Activated effector memory CD4-positive, alpha-beta T cell treated with anti-CD3 and anti-CD28 coated beads, Interleukin-2, amount 50 U/mL, for 16 hours (primary cell): ENCODE measurements at places on chromosomes 4 and X.

DNA sequence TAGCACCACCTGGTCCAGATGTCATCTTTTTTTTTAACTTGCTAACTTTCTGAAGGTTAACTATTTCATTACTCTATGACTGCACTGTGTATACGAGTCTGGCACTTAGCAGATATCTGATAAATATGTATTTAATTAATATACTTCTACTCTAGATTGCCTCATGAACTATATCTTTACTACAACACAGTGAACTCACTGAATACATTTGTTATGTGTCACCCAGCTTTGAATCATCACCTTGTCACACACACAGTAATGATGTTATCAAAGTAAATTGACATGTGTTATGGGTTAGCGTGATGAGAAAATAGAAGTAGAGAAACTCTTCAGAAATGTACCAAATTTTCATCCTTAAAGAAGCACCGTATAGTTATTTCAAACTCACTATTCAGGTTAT, 419.3 kb upstream of the ADGRL3 start:
- no peak for DNase-seq

DNA sequence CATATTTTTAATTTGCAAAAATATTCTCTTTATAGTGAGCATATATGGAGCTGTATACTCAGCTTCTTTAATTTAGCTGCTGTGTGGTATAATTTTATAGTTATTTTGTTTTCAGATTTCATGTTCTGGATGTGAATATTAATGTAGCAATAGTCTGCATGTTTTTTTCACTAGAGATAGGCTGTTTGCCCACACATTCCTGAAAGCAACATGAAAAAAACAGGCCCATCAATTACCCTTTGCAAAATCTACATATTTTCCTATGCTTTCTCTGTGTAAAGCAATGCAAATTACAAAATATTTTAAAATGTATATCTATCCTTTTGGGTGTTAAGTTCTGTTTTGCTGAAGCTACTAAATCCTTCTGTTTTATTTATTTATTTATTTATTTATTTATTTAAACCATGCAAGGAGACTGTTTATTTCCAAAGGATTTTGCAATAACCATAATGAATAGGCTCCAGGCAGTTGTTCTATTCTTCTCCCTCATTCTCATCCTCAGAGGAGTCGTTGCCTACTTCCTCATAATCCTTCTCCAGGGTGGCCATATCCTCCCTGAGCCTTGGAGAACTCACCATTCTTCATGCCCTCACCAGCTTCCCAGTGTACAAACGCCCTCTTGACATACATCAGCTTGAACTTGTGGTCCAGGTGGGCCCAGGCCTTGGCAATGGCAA, 277.1 kb downstream of the ANKRD50 start:
- DNase-seq: no peak

DNA sequence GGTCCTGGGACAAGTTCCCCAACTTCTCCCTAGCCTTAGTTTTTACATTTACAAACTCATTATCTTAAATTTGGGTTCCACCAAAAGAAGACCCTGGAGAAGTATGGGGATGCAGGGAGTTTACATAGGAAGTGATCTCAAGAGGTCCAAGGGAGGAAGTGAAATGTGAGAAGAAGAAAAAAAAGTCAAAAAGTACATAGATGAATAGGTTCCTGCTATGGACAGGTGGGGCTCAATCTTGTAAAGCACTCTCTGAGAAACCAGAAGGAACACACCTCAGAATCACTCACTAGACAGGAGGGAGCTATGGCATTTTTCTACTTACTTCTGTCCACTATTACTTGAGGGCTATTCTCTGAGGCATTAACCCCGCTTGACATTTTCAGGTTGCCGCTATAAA, 56.6 kb downstream of the ARHGAP6 start:
- DNase-seq: no peak

GRCh38 chrX:41164449-41164848, 79.2 kb downstream of the USP9X start:
- DNase-seq: no peak

DNA sequence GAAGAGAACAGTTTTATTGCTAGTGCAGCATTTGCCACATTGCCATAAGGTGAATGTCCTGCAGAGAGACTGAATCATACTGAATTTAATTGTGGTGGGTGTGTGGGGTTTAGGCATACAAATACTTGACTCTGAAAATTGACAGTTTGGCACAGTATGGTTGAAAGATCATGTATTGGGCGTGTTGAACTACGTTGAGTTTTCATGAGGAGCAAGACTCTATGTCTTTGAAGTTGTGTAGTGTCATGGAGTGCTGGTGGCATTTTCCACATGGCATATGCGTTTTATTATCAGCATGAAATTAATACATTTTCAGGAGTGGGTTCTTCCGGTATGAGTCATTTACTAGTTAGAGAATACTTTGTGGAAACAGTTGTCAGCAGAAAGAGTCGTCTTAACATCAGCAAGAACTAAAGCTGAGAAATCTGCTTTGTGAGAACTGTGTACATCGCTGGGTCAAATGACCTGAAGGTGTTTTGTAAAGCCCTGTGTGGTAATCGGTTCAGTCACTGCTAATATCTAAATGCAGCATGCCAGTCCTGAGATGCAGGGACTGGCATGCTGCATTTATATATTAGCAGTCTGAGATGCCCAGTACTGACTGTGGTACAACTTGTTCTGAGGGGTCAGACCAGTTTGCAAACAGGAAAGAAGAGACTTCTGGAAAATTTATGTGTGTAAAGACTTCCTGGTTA, 50.3 kb downstream of the ARHGAP10 start:
- DNase-seq: no peak

GRCh38 chrX:110403441-110404238, 45.0 kb downstream of the RTL9 start:
- no peak for DNase-seq

DNA sequence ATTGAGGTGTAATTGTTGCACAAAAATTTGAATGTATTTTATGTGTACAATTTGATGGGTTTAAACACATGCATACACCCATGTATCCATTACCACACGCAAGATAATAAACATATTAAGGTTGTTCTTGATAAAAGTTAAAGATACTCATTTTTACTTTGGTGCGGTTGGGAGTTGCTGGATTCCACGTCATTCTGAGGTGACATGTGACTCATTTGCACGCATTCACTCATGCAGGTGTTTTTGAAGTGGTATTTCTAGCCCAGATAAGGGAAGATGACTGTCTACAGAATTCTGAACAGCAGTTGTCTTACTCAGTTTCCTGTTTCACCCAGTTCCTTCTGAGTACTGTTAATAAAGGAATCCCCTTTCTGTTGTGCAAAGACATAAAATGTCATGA, 142.0 kb downstream of the RTL3 start:
- peak; percentile 81 for DNase-seq

DNA sequence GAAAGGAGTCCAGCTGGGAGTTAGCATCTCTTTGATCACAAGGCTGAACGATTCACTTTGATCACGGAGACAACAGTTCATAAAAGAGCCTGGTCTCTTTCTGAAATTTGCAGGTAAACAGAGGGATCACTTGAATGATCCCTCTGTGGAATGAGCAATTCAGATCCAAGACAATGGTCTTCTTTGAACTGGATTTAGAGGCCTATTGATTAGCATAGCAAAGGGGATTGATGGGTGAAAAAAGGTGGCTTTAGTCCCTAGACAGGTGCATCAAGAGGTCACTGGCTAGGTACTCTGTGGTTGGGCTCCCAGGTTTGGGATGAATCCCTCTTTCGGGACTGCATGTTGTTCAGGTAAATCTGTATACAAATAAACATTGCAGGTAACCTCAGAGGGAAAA, 223.8 kb upstream of the TAPT1 start:
- DNase-seq: no peak

- DNase-seq: no peak
These were observed 299.9 kb downstream of the UNC5C start for GRCh38 chr4:95248720-95249425.

- no peak for DNase-seq
These were observed 575.7 kb downstream of the SPOCK3 start for GRCh38 chr4:166658585-166658984.

- DNase-seq: no peak
These were observed 11.3 kb upstream of the CD99 start for GRCh38 chrX:2679534-2680485.

GRCh38 chr4:108350332-108350731, 181.6 kb upstream of the LEF1 start:
- no peak for DNase-seq

GRCh38 chr4:156477636-156478035, 494.0 kb downstream of the PDGFC start:
- DNase-seq: no peak

DNA sequence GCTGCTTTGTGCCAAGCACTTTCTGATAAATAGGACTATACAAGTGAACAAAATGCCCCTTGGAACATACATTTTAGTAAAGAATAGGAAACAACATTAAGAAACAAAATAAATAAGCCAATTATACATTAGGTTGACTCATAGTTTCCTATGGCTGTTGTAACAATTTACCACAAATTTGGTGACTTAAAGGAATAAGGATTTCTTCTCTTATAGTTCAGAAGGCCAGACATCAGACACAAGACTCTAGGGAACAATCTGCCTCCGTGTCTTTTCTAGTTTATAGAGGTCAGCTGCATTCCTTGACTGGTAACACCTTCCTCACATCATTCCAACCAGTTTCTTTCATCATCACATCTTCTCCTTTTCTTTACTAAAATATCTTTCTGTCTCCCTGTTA, 235.9 kb upstream of the PCDH18 start:
- no peak for DNase-seq

- no peak for DNase-seq
These were observed 57.2 kb downstream of the MFAP3L start for GRCh38 chr4:169968999-169969398.

GRCh38 chrX:134634691-134635090, 23.6 kb downstream of the PLAC1 start:
- DNase-seq: no peak

DNA sequence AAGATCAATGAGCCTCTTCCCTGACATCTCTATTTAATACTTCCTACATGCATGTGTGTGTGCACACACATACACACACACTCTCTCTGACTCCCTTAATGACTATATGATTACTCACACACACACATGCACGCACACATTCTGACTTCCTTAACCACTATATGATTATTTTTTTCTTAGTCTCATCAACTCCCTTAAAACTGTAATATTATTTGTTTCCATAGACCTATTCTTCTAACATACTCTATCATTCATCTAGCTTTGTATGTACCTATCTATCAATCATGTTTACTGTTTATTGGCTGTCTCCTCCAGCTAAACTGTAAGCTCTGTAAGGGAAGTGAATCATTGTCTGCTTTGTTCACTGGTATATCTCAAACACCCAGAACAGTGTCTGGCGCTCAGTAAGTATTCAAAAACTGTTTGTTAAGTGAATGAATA, 236.6 kb downstream of the RASL11B start:
- no peak for DNase-seq

GRCh38 chr4:113732967-113733527, 28.5 kb downstream of the CAMK2D start:
- DNase-seq: no peak

DNA sequence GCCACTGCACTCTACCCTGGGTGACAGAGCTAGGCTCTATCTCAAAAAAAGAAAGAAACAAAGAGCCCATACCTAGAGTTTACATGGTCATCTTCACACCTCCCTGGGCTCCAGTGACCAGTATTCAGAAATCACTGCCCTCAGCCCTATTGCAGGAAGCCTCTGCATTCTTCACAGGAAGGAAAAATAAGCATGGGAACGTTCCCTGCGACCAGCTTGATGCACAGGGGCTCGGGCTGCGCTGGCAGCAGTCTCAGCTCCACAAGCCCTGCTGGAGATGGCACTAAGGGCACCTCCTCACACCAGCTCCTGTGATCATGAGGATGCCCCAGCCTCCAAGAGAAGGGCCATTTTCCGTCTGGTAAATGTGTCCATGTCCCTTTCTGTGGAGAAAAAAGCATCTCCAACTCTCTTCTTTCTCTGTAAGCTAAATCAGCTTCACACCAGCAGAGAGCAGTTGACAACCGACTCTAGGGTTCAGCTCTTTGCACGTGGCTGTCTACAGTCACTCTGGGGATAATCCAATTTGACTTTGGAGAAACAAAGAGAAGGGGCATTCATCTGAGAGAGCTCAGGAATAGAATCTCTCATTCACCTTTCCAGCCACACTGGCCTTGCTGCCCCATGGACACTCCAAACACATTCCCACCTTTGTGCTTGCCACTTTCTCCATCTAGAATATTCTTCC, 33.1 kb downstream of the LDB2 start:
- DNase-seq: no peak

DNA sequence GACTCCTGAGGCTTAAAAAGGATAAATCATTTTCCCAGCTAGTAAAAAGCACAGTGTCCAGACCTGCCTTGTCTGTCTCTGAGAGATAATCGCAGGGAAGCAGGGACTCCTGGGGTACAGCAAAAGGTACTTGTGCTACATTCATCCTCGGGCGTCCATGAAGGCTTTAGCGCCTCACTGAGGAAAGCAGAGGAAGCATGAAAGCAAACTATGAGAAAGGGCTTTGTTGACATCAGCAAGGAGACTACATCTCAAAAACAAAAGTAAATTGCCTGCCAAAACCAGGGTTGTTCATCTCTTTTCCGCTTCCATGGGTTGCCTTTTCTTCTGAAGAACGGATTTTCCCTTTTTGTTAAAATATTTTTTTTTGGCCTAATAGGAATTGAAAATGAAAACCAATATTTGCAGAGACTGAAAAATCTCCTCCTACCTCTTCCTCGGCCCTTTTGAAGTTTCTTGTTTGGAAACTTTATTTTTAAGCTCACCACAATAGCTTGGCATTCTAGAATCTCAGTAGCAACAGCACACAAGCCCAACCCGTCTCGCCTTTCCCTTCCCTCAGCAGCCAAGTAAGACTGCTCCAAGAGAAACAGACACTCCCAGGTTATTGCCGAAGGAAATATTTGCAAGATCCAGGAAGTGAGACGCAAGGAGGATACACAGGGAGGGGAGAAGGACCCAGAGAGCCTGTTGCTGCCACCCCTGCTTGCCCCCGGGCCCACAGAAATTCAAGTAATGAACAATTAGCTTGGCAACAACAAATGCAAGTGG, 148.3 kb upstream of the DGKK start:
- no peak for DNase-seq

DNA sequence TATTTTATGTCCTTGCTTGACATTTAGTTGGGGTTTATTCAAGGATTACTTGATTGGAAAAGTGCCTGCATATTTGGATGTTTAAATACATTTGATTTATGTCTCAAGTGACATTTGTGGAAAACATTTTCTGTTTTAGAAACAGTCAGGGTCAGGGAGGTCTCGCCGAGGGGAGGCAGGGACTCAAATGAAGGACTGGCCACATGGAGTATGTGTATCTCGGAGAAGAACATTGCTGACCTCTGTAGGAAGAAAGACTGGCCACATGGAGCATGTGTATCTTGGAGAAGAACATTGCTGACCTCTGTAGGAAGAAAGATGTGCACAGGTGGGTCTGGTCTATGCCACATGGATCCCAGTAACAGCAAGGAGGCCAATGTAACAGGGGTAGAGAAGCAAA, 233.6 kb downstream of the TRIML1 start:
- no peak for DNase-seq

GRCh38 chr4:36997727-36998126, 246.8 kb upstream of the NWD2 start:
- no peak for DNase-seq

DNA sequence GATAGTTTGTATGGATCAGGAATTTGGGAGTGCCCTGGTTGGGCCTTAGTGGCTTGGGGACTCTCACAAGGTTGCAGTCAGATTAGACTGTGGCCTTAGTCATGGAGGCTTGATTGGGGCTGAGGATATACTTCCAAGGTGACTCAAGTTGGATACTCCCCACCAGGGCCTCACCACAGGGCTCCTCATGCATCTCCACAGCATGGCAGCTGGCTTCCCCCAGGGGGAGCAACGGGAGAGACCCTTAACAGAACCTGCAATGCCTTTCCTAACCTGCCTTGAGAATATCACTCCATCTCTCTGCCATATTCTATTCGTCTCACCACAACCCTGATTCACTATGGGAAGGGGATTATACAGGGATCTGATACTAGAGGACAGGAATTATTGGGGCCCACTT, 161.9 kb downstream of the RELL1 start:
- DNase-seq: no peak
